SJCRH30 (cell line): ENCODE measurements at places on chromosomes 4 and X.

DNA sequence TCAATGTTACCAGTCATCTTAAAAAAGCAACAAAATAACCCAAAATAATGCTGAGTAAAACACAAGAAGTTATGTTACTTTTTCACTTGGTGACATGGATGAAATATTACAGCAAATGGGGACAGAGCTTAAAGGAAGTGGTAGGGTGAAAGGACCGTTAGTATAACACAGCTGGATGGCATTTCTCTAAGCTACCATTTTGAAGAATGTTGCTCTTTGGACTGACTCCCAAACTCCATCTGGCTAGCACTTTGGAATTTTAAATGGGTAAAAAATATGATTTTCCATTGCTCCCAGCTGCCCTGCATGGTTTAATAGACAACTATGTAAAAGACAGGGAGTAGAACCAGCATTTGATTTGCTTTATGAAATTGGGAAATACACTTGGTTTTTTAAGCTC is 27.6 kb downstream of the CLCN5 start:
- H3K36me3 ChIP-seq = no peaks in the 10 kb centered on the region
- no peak overlapping the region for H3K4me3 ChIP-seq
- no peaks in the 10 kb centered on the region for H3K27me3 ChIP-seq
- no peak for DNase-seq
- H3K4me1 ChIP-seq = 0 out of 2 replicates have a peak, but pooled peaks cover 2% of the 10 kb centered on the region

GRCh38 chr4:136124251-136124745 is 1408.0 kb downstream of the PCDH18 start:
- no peak for DNase-seq
- no peaks in the 10 kb centered on the region for H3K27me3 ChIP-seq
- no peak overlapping the region for H3K4me3 ChIP-seq
- H3K36me3 ChIP-seq = no peaks in the 10 kb centered on the region
- no peaks in the 10 kb centered on the region for H3K4me1 ChIP-seq

- H3K4me3 ChIP-seq = no peak overlapping the region
- no peaks in the 10 kb centered on the region for H3K4me1 ChIP-seq
- H3K27ac ChIP-seq = no peak overlapping the region
- DNase-seq = no peak
Observed at GRCh38 chr4:105293360-105293759, 146.7 kb downstream of the TET2 start.

- H3K36me3 ChIP-seq = no peaks in the 10 kb centered on the region
- H3K27me3 ChIP-seq = peaks cover 61% of the 10 kb centered on the region
- H3K27ac ChIP-seq = no peak overlapping the region
- H3K4me1 ChIP-seq = no peaks in the 10 kb centered on the region
- DNase-seq = peak; percentile 34
- H3K4me3 ChIP-seq = no peak overlapping the region
Observed at GRCh38 chr4:8886612-8887406, 15.2 kb upstream of the HMX1 start.

DNA sequence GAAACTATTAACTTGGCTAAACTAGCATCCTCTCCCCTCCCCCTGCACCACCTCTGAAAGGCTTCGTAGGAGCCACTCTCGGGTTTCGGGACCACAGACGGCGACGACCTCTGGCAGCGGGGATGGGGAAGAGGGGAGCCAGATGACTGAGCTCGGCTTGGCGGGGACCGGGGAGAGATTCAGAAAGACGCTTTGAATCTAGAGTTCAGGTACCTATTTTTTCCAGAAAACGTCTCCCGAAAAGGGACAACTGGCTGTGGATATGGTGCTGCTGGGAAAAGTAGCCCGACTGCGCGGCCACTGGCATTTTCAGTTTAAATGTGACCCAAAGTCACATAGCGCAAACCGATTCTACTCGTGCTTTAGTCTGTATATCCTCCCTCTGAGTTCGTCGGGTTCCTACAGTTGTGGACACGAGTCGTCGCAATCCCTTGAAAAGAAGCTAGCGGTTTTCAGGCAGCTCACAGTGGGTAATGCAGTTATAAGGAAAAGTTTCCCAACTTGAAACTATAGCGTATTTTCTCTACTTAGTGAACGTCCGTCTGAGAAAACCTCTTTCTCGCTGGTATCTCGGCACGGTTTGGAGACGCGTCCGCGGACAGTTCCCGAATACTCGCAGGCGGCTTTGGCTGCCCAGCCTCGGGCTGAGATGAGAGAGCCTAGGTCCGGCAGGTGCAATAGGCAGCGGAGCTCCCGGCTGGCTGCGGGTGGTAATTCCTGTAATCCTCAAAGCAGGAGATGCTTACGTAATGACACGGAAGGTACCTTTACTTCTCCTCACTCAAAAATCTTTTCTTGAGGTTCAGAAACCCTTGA is 1.3 kb downstream of the PARM1 start:
- peak overlapping the region; percentile 75 for H3K4me3 ChIP-seq
- H3K36me3 ChIP-seq = no peaks in the 10 kb centered on the region

- H3K4me1 ChIP-seq = no peaks in the 10 kb centered on the region
- H3K27ac ChIP-seq = no peak overlapping the region
- no peak for DNase-seq
Observed at GRCh38 chr4:69843932-69844331, 16.0 kb downstream of the SULT1E1 start.

GRCh38 chr4:183011213-183011907 is 87.7 kb upstream of the WWC2 start:
- no peak overlapping the region for H3K4me3 ChIP-seq
- no peak overlapping the region for H3K27ac ChIP-seq
- H3K36me3 ChIP-seq = no peaks in the 10 kb centered on the region
- peak; percentile 3 for DNase-seq
- H3K4me1 ChIP-seq = no peaks in the 10 kb centered on the region

DNA sequence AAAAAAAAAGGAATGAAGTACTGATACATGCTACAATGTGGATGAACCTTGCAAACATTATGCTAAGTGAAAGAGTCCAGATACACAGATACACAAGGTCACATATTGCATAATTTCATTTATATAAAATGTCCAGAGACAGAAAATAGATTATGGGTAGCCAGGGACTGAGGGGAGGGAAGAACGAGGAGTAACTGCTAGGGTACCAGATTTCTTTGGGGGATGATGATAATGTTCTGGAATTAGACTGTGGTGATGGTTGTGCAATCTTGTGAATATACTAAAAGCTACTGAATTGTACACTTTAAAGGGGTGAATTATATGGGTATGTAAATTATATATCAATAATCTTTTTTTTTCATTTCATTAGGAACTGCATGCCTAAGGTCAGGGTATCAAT is 20.8 kb upstream of the AP1AR start:
- no peaks in the 10 kb centered on the region for H3K36me3 ChIP-seq
- H3K4me1 ChIP-seq = no peaks in the 10 kb centered on the region
- H3K4me3 ChIP-seq = no peak overlapping the region
- no peak overlapping the region for H3K27ac ChIP-seq
- DNase-seq = no peak

GRCh38 chr4:108466936-108467902 is 153.2 kb upstream of the RPL34 start:
- H3K27me3 ChIP-seq = no peaks in the 10 kb centered on the region
- peaks cover 30% of the 10 kb centered on the region for H3K4me1 ChIP-seq
- peak overlapping the region; percentile 27 for H3K4me3 ChIP-seq

- peaks cover 9% of the 10 kb centered on the region for H3K36me3 ChIP-seq
- no peaks in the 10 kb centered on the region for H3K4me1 ChIP-seq
- H3K4me3 ChIP-seq = no peak overlapping the region
- no peak overlapping the region for H3K27ac ChIP-seq
Observed at GRCh38 chr4:88674565-88674964, 23.1 kb downstream of the NAP1L5 start.

GRCh38 chr4:95155759-95156451 is 392.9 kb downstream of the UNC5C start:
- no peaks in the 10 kb centered on the region for H3K27me3 ChIP-seq
- H3K4me3 ChIP-seq = no peak overlapping the region
- H3K4me1 ChIP-seq = no peaks in the 10 kb centered on the region
- H3K36me3 ChIP-seq = no peaks in the 10 kb centered on the region
- DNase-seq = peak; percentile 55
- no peak overlapping the region for H3K27ac ChIP-seq

GRCh38 chr4:151806511-151806927 is 45.7 kb upstream of the GATB start:
- no peaks in the 10 kb centered on the region for H3K36me3 ChIP-seq
- no peaks in the 10 kb centered on the region for H3K4me1 ChIP-seq
- H3K27me3 ChIP-seq = no peaks in the 10 kb centered on the region
- H3K4me3 ChIP-seq = no peak overlapping the region

DNA sequence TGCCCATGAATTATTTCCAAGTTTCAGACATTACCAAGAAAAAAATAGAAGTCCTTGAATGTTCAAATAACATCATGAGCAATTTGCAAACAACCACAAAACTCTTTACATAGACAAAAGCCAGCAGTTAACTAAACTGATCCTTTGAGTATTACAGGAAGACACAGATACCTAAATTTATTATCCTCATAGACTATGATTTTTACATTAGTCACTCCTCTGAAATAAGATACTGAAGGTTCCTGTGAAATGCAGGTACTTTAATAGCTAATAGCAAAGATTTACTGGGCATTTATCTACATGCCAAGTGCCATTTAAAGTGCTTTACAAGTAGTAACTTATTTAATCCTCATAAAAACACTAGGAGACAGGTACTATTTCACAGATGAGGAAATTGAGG is 37.7 kb downstream of the GPR82 start:
- DNase-seq = no peak
- no peak overlapping the region for H3K4me3 ChIP-seq
- H3K4me1 ChIP-seq = no peaks in the 10 kb centered on the region
- H3K27me3 ChIP-seq = no peaks in the 10 kb centered on the region

GRCh38 chrX:14015294-14015693 is 14.4 kb downstream of the GEMIN8 start:
- no peaks in the 10 kb centered on the region for H3K4me1 ChIP-seq
- no peak for DNase-seq
- H3K36me3 ChIP-seq = no peaks in the 10 kb centered on the region; the same call in 1 of the 2 replicates

DNA sequence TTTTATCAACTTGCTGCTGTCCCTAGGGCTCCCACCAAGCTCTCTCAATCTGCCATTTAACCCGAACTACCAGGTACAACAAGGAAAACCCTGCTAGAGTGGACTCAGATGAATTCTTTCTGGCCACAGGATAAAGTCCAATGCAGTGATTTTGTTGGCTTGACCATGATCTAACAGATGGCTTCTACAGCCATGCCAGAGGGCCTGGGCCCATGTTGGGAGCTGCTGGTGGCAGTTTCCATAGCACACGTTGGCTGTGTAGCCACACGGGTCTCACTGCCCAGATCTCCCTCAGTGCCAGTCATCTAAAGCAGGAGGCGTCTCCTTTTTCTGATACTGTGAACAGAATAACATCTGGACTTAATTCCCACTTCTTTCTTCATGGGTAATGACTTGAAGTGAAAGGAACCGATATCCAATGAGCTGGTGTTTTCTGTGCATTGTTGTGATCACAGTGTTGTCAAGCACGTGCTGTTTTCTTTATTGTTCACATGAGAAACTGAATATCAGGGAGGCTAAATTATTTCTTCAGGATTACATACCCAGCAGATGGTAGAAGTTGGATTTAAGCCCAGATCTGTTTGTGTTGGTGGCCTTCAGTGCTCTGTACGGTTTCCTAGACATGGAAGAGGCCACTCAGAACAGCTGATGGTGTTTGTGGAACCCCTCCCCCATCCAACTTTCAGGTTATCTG is 85.2 kb upstream of the CLCN4 start:
- no peak overlapping the region for H3K27ac ChIP-seq
- no peak overlapping the region for H3K4me3 ChIP-seq
- H3K27me3 ChIP-seq = no peaks in the 10 kb centered on the region
- no peaks in the 10 kb centered on the region for H3K4me1 ChIP-seq
